ENCODE measurements at places on chromosomes 3 and 15.

DNA sequence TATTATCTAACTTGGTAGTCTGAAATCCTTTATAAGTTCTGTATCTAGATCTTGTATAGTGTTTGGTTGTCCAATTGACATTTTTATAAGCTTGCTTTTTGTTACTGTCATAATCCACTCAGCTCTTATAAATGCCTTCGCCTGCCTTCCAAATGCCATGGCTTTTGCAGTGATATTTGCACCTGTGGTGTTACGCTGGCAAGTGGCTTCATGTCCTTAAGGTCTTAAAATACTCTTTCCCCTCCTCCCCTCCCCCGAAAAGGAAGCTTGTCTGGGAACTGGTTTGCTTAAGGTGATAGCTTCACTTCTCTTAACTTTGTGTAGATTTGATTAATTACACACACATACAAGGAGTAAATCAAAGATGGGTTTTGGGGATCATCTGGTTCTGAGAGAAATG lies 62.0 kb downstream of the ABHD2 start:
- DNase-seq = no peak

DNA sequence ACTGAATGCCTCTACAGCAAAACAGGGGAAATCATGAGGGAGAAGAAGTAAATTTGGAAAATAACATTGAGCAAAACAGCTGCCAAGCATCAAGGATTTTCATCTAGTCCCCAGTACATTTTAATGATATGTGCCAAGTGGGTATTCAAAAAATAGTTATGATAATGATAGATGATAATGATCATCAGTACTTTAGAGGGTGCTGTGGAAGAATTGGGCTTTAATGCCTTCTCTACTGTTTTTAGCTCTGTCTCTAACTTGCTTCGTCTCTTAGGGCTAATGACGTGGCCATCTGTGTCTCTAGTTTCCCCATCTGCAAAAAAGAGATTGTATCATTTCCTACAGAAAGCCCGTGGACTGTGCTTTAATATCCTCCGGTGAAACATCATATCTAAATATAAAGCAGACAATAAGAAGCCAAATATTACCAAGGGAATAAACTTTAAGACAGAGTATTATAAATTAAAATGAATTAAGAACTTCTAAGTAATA lies 10.2 kb upstream of the FSIP1 start:
- DNase-seq = no peak

GRCh38 chr3:87088993-87089841 lies 98.3 kb upstream of the VGLL3 start:
- peak; percentile 57 for DNase-seq

GRCh38 chr3:198092276-198092675 lies 132.3 kb downstream of the LMLN start:
- DNase-seq = no peak

DNA sequence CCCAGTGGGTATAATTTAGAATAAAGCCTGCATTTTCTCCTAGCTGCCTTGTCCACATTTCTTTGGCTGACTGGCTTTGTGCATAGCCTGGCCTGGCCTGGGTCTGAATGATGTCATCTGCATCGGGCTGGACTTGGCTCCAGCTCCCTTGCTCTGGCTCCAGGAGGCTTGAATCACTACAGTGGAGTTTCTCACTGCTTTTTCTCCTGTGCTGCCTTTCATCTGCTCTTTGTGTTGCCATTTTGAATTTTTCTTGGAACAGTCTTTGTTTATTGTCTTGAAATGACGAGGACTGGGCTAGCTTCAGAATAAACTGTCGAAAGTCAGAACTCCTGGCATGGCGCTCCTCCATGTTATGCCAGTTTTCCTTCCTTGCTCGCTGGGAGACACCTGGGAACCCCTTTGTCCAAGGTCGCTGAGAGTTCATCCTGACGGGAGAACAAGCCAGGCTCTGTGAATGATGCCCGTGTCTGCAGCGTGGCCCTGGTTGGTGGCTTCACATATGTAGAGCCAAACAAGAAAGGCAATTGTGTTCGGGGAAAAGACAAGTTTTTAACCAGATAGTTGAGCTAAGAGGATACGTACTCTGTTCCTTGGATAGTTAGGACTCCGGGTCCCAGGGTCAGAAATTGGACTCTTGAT lies 258.9 kb downstream of the PDZRN3 start:
- no peak for DNase-seq

DNA sequence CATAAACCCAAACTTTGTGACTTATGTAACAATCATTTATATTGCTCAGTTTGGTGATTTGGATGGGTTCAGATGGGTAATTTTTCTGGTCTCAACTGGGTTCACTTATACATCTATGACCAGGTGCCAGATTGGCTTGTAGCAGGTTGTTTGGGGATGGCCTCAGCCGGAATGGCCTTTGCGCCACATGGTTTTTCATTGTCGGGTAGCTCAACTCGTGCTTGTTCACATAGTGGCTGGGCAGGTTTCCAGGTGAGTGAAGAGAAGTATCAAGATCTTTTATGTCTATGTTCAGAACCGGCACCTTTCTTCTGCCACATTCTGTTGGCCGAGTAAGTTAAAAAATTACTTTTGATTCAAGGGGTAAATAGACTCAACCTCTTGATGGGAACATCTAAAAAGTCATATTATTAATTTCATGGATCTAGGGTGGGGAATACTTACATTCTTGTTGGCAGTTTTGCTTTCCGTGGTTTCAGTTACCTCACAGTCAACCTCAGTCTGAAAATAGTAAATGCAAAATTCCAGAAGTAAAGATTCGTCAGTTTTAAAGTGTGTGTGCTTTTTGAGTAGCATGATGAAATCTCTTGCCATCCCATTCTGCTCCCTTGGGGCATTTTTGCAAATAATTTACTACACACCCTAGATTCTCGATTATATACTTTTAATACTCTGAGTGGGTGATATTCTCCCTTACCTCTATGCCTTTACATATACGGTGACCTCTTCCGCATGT lies 745.7 kb upstream of the CCDC54 start:
- no peak for DNase-seq

DNA sequence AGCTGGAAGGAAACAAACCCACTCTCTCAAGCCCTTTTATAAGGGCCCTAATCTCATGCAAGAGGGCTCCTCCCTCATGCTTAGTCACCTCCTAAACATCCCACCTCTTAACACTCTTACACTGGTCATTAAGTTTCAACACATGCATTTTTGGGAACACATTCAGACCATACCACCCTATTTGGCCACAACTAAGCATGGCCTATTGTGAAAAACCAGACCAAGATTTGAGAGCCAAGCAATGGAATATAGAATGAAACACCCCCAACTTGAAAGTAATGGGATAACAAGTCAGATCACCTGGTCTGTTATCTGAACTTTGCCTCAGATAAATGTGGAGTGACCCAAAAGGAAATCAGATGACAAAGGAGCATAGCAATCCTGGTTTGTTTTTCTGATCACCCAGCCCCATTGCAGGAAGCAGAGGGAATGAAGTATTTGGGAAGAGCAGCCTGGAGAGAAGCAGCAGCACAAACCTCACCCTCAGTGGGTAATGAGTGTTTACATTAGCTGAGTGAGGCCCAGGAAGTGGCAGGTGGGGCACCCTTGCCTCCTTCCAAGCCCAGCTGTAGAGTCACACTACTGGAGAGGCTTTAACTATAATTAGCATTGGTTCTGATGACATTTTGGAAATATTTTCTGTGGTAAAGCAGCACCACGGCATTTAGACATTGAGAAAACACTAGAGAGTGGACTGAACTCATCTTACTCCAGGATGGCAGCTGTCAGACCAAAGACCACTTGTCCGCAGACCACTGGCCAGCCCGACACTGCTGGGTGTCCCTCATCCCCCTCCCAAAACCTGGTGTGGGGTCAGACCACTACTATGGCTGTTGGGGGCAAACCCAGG lies 48.8 kb upstream of the PRTG start:
- no peak for DNase-seq

DNA sequence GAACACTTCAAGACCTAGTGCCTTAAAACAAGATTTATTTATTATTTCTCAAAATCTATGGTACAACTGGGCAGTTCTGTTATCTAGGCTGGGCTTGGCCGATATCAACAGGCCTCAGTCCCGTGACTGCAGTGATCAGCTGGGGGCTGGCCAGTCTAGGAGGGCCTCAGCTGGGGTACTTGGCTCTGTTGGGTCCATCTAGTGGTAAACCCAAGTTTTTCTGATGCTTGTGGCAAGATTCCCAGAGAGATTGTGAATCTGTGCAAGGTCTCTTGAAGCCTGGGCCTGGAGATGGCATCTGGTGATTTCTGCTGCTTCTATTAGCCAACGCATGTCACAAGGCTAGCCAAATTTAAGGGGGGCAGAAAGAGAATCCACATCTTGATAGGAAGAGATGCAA lies 482.4 kb upstream of the SGO1 start:
- no peak for DNase-seq

GRCh38 chr3:178320456-178321351 lies 215.5 kb upstream of the KCNMB2 start:
- no peak for DNase-seq

DNA sequence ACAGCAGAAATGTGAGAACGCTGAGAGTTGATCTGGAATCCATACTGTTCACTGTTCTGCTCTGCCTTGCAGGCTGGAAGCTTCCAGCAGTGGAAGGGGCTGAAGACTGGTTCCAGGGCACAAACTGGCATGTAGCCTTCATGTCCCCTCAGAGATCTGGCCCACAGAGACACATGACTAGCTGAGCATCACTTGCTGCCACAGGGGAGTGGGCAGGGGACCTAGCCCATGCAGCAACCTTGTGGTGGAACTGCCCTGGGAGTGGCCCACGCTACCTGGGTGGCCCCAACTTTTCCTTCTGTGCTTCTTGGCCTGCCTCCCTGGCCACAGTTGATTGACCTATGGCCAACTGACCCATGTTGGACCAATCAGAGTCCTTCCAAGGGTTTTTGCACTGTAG lies 98.1 kb downstream of the TPRA1 start:
- DNase-seq = no peak

DNA sequence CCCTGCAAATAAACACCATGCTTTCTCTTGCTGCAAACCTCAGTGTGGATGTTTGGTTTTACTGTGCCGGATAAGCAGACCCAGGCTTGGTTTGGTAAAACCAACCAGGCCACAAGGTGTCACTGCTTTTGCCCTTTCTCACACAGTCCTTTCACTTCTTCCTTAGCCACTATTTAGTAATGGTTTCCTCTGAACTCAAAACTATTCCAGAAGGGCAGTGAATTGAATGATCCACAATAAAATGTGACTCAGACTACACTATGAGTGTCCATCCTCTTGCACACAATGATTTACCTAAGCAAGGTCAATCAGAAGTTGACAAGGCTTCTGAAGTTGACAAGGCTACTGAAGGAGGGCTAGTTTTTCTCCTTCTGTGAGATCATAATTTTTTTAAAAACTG lies 552.4 kb upstream of the CCDC54 start:
- no peak for DNase-seq

DNA sequence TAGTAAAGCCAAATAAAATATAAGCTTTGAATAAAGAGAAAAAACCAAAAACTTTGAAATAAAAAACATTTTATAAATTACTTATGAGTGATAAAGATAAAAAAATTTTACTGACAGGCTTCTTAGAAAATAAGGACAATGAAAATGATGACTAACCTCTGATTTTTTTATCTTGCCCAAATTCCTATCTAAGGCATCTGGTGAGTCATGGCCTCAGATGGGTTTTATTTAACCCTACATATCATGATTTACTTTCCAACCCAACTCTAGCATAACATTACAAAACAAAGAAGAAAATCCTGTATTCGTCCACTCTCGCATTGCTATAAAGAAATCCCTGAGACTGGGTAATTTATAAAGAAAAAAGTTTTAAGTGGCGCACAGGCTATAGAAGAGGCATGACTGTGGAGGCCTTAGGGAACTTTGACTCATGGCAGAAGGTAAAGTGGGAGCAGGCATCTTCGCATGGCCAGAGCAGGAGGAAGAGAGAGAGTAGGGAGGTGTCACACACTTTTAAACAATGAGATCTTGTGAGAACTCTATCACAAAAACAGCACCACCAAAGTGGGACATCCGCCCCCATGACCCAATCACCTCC lies 152.1 kb downstream of the NEK10 start:
- no peak for DNase-seq

DNA sequence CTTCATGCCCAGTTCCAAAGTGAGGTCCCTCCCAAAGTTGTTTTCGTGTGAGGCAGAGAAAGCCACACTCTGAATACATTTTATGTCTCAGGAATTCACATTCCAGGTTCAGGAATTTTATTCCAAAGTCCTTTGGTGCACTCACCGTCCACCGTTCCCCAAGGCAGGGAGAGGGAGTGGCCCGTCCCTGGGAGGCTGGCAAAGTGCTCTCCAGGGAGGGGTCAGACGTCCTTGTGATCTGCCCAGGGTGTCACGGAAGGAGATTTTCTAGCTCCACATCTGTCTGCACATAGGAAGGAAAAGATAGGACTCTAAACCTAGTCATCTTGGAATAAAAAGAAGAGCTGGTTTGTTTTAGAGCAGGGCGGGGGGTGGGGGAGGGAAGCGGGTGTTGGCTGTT lies 47.9 kb downstream of the KLF13 start:
- DNase-seq = no peak

DNA sequence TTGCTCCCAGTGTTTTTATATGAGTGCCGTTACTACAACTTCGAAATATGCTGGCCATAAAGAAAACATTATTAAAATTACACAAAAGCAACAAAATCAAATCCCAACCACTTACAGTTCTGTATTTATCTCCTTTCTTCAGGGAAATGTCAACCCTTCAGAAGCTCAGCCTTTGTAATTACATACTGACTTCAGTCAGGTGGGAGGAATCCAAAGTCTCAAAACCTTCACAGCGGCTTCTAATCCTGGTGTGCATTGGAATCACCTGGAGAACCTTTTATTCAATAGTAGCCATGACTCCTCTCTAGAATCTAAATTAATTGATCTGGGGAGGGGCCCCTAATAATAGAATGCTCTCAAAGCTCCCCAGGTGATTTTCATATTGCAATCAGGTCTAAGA lies 463.7 kb upstream of the ARHGEF26 start:
- no peak for DNase-seq

GRCh38 chr15:42155546-42156242 lies 742 bp downstream of the PLA2G4F start:
- no peak for DNase-seq

GRCh38 chr15:48596415-48596814 lies 49.1 kb downstream of the FBN1 start:
- peak; percentile 77 for DNase-seq

- DNase-seq = no peak
Observed at GRCh38 chr15:31062911-31063310, 38.6 kb downstream of the TRPM1 start.

DNA sequence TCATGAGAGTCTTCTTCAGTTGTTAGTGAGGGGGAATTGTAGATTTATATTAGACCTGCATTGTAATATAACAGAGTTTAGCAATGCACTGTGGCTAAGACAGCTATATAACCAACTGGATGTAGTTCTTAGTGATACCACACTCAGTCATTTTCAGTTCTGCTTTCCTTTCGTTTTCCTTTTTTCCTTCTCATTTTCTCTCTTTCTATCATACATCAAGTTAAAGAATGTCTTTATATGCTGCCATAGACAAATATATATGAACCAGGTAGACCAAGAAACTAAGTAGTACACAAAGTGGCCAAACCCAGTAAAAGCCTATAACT lies 43.7 kb upstream of the CD47 start:
- peak; percentile 41 for DNase-seq

DNA sequence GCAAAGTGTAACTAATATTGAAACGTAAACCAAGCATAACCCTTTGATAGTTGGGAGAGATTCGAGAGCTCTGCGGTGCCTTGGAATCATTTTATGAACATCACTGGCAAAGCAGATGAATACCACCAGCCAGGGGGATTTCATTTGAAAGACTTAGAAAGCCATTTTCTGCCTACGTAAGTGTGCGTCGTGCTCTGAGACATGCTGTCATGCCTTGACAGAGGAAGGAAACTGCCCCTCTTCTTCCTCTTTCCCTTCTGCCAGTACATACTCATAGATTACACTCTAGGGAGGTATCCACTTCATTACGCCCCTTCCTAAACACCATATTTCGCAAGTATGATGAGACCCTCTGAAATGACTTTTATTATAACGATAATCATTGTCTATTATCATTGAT lies 3.3 kb upstream of the MTHFS start:
- peak; percentile 78 for DNase-seq
